Fibroblast of skin of left biceps (primary cell): ENCODE measurements at places on chromosomes 12 and 14.

DNA sequence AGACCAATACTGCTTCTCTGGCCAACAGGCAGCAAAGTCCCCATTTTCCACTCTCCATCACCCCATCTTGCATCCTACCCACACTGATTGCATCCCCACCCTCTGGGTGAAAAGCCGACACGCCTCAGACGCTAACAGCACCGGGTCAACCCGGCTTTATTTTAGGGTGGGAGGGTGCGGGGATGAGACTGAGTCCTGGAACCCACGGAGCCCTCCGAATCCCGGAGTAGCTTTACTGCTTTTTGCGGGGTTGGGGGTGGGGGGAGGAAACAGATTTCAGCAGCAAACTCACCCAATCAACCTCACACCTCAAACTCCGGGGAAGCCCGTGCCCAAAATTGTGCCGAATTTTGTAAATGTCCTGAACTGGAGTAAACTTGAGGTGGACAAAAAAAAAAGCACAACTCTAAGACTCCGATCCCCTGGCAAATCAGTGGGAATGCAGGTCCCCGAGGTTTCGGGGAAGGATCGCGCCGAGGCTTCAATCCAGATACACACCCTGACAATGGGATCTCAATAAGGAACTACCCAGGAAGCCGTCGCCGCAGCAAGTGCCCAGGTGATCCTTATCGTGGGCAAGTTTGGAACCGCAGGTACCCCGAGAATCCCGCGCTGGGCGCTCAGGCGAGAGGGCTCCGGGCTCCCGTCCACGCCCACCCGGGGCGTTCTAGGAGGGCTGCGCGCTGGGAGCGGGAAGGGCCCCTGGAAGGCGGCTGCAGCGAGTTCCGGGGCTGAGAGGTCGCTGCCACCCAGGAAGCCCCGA, 1.1 kb downstream of the GCH1 start:
- DNase-seq = no peak

GRCh38 chr12:95942101-95942523, 302 bp downstream of the CCDC38 start:
- no peak for DNase-seq

- DNase-seq = no peak
Observed at GRCh38 chr12:22110176-22110575, 64.2 kb downstream of the CMAS start.

DNA sequence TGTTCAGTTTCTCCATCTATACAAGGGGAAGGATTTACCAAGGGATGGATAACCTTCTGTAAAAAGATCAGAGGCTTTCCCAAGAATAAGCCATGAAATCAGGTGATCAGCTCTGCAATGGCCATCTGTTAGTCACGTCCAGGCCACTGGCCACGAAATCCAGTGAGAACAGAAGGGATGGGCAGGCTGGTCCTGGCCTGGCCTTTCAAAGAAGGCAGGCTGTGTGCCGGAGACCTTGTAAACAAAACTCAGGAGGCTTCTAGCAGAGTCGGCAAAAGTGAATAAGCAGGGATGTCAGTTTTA, 68.5 kb downstream of the RNF34 start:
- no peak for DNase-seq

GRCh38 chr14:65001723-65002122, 15.0 kb downstream of the FNTB start:
- no peak for DNase-seq

- DNase-seq = no peak
Observed at GRCh38 chr12:84802161-84802560, 110.4 kb downstream of the SLC6A15 start.
